ENCODE measurements at places on chromosomes 2 and 18.
A peak's percentile ranks its signal among the peaks of the same experiment; 100 is the strongest.

DNA sequence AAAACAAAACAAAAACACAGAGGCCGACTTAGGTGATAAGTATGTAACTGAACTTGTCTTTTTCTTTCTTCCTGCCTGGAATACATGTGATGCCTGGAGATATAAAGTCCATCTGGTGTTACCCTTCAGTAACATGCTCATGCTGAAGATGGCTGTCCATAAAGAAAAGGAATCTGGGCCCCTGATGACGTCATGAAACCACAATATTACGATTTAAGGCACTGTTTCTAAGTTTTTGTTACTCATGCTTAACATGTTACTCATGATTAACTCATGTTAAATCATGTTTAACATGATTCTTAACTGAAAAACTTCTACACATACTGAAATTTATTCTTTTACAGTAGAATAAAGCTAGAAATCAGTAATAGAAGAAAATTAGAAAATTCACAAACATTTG lies 49.0 kb downstream of the STRADB start:
- DNase-seq = no peak

DNA sequence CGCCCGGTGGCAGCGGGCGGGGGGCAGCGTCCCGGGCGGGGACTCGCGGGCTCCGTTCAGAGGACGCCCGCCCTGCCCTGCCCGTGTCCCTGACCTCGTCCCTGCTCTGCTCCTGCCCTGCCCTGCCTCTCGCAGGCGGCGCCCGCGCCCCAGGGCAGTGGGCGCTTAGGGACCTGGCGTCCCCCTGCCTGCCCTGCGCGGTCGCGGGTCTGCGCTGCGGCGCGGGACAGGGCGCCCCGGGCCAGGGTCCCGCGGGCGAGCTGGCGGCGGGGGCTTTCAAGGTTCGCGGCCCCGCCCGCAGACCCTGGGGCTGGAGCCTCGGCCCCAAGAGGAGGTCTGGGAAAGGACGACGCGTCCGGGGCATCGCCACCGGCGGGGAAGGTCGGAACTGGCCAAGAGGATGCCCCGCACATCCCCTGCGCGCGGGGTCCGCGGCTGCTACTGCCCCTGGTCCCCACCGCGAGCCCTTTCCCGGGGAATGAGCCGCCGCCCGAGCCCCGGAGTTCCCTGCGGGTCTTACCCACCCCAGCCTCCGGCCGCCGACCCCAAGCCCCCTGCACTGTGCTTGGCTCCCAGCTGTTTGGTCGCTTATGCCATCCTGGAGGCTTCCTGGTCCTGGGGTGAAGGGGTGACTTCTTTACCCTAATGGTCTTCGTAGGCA lies 679 bp downstream of the RNF144A start:
- DNase-seq = no peak

GRCh38 chr18:37336568-37337285 lies 228.9 kb downstream of the CELF4 start:
- no peak for DNase-seq

- peak; percentile 66 for DNase-seq
Measured at GRCh38 chr2:24231461-24231881, 56.6 kb downstream of the FAM228A start.

DNA sequence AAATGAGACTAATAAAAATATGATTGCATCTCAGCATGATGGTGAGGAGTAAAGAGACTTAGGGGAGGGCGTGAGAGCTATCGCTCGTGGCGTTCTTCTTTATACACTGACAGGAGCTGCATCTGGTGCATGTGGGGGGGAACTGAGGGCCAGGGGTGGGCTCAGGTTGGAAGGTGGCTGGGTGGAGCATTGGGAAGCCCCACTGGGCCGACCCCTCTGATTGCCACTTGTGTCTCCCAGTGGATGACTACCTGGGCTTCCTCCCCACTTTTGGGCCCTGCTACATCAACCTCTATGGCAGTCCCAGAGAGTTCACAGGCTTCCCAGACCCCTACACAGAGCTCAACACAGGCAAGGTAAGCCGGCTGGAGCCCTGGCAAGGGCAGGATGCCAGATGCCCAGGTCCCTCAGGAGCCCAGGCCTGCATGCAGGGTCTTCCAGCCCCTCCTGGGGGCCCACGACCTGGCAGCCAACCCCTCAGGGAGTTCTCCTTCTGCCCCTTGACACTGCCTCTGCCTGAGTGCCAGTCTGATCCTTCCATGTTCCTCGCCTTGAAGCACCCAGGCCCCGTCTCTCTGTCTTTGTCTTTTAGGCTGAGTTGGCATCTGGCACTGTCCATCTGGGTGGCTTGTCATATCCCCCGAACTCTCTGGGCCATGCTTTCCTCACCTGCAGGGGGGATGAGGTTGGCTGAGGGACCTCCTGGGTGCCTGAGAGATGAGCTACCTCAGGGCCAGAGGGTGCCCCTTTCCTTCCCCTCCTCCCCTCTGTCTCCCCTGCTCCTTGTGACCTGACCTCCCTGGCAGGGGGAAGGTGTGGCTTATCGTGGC lies 97.7 kb downstream of the DYSF start:
- peak; percentile 38 for DNase-seq

GRCh38 chr2:20482725-20483124 lies 35.9 kb downstream of the RHOB start:
- DNase-seq = no peak

GRCh38 chr2:72661985-72662384 lies 163.8 kb downstream of the EXOC6B start:
- DNase-seq = no peak

- no peak for DNase-seq
Measured at GRCh38 chr2:152386266-152386665, 51.3 kb downstream of the FMNL2 start.

- no peak for DNase-seq
Measured at GRCh38 chr2:43950383-43951008, 45.3 kb downstream of the LRPPRC start.

- no peak for DNase-seq
Measured at GRCh38 chr2:152740743-152741328, 22.4 kb downstream of the ARL6IP6 start.

DNA sequence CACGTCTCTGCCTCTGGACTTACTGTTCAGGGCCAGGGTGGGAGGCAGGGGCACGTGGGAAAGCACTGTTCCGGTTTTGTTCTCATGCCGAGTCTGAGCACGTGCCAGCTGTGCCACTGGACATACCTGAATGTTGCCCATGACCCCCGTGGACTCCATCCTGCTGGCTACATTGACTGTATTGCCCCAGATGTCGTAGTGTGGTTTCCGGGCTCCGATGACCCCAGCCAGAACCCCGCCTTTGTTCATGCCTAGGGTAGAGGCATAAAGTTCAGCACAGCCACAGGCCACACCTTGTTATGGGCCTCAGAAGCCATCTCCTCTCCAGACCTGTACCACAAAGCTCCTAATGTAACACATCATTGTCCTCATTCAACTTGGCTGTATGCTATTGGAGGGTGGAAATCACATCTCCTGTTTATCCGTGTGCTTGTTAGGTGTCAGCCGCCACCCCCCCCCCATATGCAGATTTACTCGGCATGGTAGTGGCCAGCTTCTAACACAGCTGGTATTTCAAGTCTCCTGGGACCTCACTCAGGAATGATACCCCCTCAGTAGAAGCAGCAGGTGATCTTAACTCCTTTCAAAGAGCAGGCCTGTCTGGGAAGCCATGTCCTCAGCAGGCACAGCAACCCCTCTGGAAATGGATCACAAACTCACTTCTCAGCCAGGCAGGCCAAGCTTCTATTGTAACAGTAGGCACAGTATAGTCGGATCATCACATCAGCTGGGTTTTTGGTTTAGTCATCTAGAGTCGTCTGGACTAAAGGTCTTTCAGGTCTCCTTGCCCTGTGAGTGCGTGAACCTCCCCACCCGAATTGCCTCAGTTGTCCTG lies 27.6 kb downstream of the CENPO start:
- peak; percentile 4 for DNase-seq

DNA sequence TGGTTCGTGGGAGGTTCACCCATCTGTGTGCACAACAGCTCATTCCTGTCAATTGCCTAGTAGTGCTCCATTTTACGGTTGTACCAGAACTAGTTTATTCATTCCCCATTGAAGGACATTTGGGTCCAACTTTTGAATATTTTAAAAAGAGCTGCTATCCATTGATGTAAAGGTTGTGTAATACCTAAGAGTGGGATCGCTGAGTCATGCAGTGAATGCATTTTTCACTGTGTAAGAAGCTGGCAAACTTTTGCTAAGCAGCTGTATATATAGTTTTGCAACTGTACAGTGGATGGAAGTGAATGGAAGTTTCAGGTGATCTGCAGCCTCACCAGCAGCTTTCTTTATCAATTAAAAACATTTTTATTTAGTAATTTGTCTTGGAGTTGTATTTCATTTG lies 104.5 kb downstream of the DCDC2C start:
- DNase-seq = no peak

- DNase-seq = no peak
Measured at GRCh38 chr2:140988597-140988996, 1142.2 kb downstream of the LRP1B start.

- DNase-seq = no peak
Measured at GRCh38 chr2:16055848-16056580, 115.7 kb downstream of the MYCN start.

- no peak for DNase-seq
Measured at GRCh38 chr18:30150586-30151250, 891.8 kb downstream of the DSC3 start.

- DNase-seq = no peak
Measured at GRCh38 chr2:169978402-169979017, 151.3 kb downstream of the UBR3 start.

- no peak for DNase-seq
Measured at GRCh38 chr2:99648178-99648844, 158.5 kb upstream of the REV1 start.

DNA sequence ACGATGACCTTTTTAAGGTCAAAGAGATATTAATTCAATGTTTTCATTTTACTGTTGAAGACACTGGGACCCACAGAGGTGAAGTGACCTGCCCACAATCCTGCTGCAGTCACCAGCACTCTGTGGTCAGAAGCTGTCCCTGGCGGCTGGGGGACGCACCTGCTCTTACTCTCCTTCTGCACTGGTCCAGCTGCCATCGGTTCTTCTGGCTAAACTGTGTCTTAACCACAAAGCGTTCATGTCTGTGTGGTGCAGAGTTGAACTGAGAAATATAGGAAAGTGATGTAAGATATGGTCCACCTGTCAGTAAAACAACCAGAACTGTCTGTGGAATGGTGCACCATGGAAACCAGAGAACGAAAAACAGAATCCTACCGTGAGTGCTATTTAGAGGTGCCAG lies 44.9 kb upstream of the SMIM21 start:
- DNase-seq = no peak

DNA sequence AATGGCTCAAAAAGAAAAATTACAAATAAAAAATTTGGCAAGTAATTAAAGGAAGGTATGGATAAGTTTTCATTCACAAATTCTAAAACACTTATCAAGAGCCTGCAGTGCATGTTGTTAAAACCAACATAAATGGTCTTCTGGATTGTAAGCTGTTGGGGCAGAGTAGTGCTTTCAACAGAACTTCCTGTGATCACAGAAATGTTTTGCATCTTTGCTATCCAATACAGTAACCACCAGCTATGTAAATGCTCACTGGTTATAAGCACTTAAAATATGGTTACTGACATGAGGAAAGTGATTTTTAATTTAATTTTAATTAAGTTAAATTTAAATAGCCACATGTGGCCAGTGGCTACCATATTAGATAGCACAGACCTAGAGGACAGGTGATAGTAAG lies 133.1 kb downstream of the NBAS start:
- no peak for DNase-seq

GRCh38 chr2:101854877-101855276 lies 136.9 kb upstream of the IL1R2 start:
- DNase-seq = no peak

- DNase-seq = no peak
Measured at GRCh38 chr2:202765436-202765835, 106.1 kb downstream of the ICA1L start.

DNA sequence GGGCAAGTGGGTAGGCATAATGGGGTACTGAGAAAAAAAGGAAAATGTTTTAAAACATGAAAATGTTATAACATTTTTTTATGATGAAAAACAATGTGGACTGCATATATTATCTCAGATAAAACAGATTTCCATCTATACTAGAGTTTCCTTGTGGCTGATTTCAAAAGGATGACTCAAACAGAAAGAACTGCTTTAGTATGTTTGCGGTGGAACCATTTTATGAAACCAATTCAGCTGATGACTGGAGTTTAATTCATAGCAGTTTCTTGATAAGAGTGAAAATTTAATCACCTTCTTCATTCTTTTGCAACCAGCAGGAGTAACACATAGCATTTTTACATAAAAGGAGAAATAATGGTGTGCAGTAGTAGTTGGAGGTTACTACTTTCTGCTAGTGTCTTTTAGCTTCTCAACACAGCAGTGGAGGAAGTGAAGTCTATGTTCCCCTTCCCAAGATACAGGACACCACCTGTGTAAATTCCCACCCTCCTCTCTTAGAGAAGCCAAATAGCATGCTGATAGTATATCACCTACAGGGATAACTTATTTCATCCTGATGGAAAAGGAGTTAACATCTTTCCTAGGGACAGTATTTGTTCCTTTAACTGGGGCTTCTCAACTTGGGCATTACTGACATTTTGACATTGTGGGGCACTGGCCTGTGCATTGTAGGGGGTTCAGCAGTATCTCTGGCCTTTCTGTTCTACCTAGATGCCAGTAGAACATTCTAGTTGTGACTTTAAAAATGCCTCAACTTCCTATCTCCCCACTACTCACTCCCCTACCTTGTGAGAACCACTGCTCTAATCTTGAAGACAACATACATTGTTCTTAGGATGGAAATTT lies 29.9 kb downstream of the PELI1 start:
- DNase-seq = no peak

- no peak for DNase-seq
Measured at GRCh38 chr18:8031496-8031895, 464.4 kb downstream of the PTPRM start.

- DNase-seq = no peak
Measured at GRCh38 chr2:198042189-198042588, 237.8 kb downstream of the PLCL1 start.

DNA sequence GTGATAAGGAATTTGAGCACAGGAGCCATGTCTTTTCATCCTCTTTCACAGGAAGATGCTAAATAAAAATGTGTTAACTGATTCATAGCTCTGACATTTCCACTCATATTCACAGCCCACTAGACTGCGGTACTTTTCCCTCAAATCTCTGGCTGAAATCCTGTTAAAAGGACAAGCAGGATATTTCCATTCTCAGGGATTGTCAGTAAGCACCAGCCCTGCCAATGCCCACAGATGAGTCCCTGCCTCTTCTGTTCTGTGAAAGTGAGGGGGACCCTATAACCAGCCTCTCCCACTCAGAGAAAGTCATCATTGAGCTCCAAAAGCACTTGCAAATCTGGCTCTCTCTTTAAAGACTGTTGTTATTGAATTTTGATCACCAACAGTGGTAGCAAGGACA lies 440.5 kb downstream of the SETBP1 start:
- DNase-seq = no peak

DNA sequence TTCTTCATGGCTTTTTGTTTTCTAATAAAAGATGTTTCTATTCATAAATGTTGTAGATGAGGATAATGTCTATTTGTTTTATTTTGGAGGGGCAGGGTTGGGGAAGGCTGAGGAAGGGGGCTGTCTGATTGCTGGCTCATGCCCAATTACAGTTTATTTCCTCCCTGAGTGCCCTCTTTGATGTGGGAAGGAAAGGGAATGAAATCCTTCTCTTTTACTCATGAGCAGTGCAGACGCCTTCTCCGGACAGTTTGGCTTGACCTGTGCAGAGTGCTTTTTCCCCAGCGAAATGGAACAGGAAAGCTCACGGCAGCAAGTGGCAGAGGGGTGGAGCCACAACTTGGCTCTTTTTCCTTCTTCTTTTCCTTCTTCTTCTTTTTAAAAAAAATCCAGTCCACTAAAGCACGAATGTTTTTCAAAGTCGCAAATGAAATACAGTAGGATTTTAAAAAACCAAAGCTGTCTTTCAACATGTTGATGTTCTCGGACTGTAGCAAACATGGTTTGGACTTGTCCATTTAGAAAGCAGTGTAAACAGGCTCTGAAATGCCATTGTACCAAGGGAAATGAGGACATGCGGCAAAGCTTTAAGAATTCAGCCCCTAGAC lies 34.5 kb downstream of the RAB31 start:
- no peak for DNase-seq
